ENCODE measurements at places on chromosomes 7 and 10. TPM values are rescaled to one million over a fixed set of nuclear protein-coding genes. Genes with fewer than 3 reads are reported as not detected.

MKI67 gene
- total RNA-seq: 31.2 TPM

C10orf62 gene
- not detected for total RNA-seq

FOXI2 gene
- not detected for total RNA-seq

PRLHR gene
- not detected for total RNA-seq

TMEM236 gene
- 0.07 TPM for total RNA-seq

ANKRD61 gene
- total RNA-seq: not detected

All from airway epithelial cell (primary cell).